Uterine smooth muscle cell (primary cell): ENCODE measurements at places on chromosomes 1 and 21. TPM values are rescaled to one million over a fixed set of nuclear protein-coding genes. Genes with fewer than 3 reads are reported as not detected.

PLCH2 gene
- 0.11 and 0.12 TPM in 2 replicates for total RNA-seq

ZMYND12 gene
- 0.66 and 1.00 TPM in 2 replicates for total RNA-seq

RRP1 gene
- total RNA-seq, result 16.7 and 26.2 TPM in 2 replicates

TGFB2 gene
- 2.8 and 4.5 TPM in 2 replicates for total RNA-seq

OR2T35 gene
- total RNA-seq, result not detected in 2 replicates

ZYG11A gene
- total RNA-seq, result 0.50 and 2.0 TPM in 2 replicates

ANGPTL3 gene
- total RNA-seq, result not detected in 2 replicates

KPRP gene
- not detected in 2 replicates for total RNA-seq

LAD1 gene
- not detected in 2 replicates for total RNA-seq

ACTN2 gene
- total RNA-seq, result under 0.01 and 0.66 TPM in 2 replicates

CYYR1 gene
- total RNA-seq, result 0.11 and 0.12 TPM in 2 replicates

RSPO1 gene
- 0.11 and 0.25 TPM in 2 replicates for total RNA-seq

SPTA1 gene
- total RNA-seq, result not detected in 2 replicates

PLPPR4 gene
- total RNA-seq, result 0.22 and 0.25 TPM in 2 replicates
